Panc1 (cell line): ENCODE measurements at places on chromosomes 5 and 9.

- peak; percentile 22 for DNase-seq
Measured at GRCh38 chr9:110257097-110257841, 962 bp upstream of the TXN start.

GRCh38 chr5:151773951-151774350 is 2.2 kb downstream of the G3BP1 start:
- DNase-seq, result no peak

GRCh38 chr5:142420561-142421227 is 95.9 kb upstream of the SPRY4 start:
- no peak for DNase-seq

DNA sequence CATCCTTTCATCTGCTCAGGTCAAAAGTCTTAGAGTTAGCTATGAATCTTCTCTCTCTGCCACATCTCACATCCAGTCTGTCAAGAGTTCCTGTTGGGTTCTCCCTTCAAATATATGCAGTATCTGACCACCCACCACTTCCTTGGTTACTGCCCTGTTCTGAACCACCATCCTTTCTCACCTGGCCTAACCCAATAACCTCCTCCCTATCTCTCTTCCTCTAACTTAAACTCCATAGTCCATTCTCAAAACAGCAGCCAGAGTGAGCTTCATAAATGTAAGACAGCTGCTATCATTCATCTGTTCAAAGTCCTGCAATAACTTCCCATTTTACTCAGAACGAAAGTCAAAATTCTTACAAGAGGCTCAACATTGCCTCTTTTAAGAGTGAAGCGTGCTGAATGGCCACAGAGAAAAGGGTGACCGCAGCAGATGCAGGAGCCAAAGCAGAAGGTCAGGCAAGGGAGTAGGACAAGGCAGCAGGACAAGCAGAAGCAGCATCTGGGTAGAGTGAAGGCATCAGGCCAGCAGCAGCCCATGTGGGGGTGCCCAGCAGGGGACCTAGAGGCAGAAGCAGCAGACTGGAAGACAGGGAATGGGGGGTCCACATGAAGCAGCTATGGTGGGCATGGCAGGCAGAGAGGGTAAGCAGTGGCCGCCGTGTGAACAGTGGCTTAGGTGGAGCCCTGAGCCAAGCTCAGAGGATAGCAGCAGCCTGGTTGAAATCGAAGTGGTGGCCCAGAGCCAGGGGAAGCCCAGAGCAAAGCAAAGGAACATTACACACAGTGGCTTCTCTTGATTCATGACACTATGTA is 39.3 kb upstream of the CDC42SE2 start:
- DNase-seq, result no peak

DNA sequence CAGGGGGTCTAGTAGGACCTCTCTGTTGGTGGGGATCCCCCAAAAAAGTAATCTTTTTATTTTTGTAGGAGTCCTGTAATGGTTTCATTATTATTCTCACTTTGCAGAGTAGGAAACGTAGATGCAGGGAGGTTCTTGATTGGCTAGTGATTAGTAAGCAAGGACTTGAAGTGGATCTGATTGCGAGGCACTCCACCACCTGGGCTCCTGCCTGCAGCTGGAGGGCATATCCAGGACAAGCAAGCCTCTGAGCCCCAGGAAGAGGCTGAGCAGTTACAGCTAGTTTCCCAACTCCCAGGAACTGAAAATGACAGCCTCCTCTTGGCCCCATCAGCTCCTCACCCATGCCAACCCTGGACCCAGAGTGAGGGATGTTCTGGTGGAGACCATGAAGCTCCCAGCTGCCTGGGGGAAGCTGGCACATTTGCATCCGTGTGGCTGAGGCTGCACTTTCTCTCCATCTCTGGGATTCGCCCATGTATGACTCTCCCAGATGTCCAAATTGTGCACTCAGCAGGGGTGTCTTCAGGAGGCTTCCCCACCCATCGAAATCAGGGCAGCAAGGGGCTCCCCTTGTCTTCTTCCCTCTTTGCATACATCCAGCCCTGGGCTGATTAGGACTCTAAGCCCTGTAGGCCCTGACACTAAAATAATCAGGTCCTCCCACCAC is 10.2 kb downstream of the KCNIP1 start:
- no peak for DNase-seq

DNA sequence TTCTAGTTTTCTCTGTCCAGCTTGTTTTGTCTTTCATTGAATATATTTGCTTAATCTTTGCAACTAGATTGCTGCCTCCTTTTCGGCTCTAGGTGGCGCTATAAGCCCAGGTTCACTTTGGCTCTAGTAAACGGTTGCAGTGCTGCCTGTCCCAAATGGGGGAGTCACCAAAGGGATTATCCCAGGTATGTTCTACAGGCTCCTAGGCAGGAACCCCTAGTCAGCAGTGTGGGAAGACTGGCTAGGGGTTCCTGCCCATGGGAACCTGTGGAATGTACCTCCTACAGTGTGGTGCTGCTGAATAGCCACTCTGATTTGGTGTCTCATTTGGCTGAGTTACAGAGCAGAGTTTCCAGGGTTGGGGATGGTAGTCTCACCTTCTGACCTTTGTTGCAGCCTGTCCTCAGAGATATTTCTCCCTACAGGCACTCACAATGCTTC is 85.2 kb downstream of the ARSB start:
- DNase-seq, result no peak

- DNase-seq, result no peak
Measured at GRCh38 chr5:109956884-109957283, 267.2 kb downstream of the MAN2A1 start.

GRCh38 chr5:90612919-90613318 is 54.3 kb downstream of the ADGRV1 start:
- no peak for DNase-seq

- no peak for DNase-seq
Measured at GRCh38 chr9:36074870-36075532, 38.3 kb downstream of the RECK start.

GRCh38 chr9:14857449-14858305 is 52.6 kb downstream of the FREM1 start:
- no peak for DNase-seq

GRCh38 chr9:90459321-90459720 is 183.3 kb downstream of the DIRAS2 start:
- no peak for DNase-seq

- peak; percentile 1 for DNase-seq
Measured at GRCh38 chr9:85425153-85425611, 316.6 kb downstream of the AGTPBP1 start.

DNA sequence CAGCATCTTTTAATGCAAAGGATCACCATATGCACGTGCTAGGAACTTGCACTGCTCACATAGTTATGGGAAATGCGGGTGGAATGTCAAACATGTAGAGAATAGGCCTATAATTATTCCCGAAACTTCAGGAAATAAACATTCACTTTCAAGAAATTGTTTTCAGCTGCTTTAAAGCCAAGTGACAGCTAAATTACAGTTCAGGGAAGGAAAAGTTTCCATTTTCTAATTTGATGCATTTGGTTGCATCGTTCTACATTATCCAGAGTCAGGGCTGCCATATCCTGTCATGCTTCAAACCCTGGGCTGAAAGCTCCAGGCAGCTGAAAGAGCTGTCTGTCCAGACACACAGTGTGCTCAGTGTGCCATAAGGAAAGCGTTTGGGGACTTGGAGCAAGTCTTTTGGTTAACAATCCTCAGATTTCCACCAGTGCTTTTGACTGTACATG is 518.1 kb downstream of the CSNK1G3 start:
- DNase-seq, result no peak

DNA sequence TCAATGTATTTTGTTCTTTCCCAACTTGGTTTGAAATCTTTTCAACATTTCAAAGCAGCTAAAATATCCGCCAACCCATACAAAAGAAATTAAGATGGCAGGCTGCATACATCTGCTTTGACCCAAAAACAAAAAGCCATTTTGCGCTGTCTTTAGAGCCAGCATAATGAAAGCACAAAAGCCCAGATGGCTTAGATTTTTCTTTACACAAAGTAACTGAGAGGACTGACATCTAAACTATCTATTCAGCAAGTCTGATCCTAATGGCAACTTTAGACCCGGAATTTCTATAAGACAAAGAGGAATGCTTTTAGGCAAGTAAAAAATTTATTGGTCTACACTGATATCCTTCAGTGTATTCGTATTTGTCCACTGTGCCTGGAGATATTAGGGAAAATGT is 86.3 kb downstream of the MYO10 start:
- no peak for DNase-seq

- peak; percentile 33 for DNase-seq
Measured at GRCh38 chr9:137411645-137412380, 11.1 kb downstream of the EXD3 start.

- no peak for DNase-seq
Measured at GRCh38 chr9:129068990-129069861, 11.7 kb upstream of the DOLPP1 start.

- DNase-seq, result no peak
Measured at GRCh38 chr5:9381464-9381863, 164.4 kb downstream of the SEMA5A start.

- no peak for DNase-seq
Measured at GRCh38 chr9:35814106-35814840, 569 bp downstream of the HINT2 start.

DNA sequence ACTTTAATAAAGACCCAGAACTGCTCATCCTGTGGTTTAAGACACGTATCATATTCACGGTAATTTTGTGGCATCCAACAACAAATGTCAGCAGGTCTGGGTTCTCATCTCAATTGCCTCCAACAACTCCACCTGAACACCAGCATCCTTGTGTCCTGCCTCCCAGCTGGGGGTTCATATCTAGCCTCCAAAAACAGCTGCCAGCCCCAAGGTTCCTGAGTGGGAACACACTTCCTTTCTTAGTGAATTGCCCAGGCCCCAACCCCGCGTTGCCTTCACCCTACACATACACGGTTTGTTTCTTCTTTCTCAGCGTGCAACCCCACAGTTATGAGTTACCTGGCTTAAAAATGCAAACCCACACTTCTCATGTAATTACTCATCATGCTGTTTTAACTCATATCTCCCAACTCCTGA is 77.9 kb downstream of the SEMA4D start:
- DNase-seq, result no peak

- DNase-seq, result no peak
Measured at GRCh38 chr9:99226054-99226453, 4.0 kb downstream of the SEC61B start.

GRCh38 chr5:157309796-157310195 is 43.9 kb downstream of the CYFIP2 start:
- no peak for DNase-seq

- DNase-seq, result no peak
Measured at GRCh38 chr5:38284384-38284783, 26.0 kb downstream of the EGFLAM start.

DNA sequence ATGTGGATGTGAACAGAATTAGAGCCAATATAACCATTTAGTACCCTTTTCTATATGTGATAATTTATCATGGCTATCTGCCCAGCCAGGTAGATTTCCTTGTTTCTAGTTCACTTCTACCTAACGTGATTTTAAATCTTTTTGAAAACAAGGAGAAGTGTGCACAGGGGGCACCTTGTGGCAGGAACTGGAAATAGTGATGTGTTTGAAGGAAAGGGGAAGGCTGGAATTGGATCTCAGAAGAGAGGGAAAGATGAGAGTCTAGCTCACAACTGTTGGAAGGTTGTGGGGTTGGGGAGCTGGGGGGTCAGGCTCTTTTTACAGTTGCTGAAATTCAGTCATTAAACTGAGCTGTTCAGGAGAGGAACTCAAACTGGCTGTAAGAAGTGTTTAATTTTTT is 219.5 kb downstream of the KCTD16 start:
- DNase-seq, result no peak

DNA sequence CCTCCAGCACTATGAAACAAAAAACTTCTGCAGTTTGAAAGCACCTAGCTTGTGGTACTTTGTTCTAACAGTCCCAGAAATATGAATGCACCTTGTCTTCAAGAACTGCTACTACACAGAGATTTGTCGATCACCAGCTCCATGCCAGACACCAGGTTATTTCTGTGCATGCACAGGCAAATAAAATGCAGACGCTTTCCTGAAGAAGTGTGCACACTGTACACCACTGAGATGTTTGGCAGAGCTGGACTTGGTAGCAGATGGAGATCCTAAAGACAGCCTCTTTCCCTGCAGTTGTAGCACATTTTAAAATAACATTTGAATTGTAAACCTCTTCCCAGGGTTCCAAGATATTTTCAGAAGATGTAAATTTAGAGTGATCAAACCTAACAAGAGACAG is 730.0 kb downstream of the MTRR start:
- no peak for DNase-seq

- no peak for DNase-seq
Measured at GRCh38 chr9:86836797-86837196, 110.5 kb downstream of the GAS1 start.

DNA sequence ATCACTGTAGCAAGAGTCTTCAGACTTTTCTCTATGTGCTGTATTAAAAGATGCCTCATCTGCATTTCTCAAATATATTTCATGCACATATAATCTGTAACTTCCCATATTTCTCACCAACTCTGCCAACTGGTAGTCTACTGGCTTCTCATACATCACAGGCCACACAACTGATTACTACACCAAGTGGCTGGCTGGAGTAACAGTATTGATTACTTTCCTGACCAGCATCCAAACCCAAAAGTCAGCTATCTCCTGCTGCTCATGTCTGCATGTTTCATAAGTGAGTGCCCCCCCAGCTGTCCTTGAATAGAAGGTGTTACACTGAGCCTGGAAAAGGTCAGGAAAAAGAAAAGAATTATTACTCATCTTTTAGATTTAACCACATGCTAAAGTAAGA is 17.4 kb downstream of the ERCC8 start:
- no peak for DNase-seq

GRCh38 chr5:149680810-149681221 is 49.3 kb upstream of the PPARGC1B start:
- DNase-seq, result no peak

DNA sequence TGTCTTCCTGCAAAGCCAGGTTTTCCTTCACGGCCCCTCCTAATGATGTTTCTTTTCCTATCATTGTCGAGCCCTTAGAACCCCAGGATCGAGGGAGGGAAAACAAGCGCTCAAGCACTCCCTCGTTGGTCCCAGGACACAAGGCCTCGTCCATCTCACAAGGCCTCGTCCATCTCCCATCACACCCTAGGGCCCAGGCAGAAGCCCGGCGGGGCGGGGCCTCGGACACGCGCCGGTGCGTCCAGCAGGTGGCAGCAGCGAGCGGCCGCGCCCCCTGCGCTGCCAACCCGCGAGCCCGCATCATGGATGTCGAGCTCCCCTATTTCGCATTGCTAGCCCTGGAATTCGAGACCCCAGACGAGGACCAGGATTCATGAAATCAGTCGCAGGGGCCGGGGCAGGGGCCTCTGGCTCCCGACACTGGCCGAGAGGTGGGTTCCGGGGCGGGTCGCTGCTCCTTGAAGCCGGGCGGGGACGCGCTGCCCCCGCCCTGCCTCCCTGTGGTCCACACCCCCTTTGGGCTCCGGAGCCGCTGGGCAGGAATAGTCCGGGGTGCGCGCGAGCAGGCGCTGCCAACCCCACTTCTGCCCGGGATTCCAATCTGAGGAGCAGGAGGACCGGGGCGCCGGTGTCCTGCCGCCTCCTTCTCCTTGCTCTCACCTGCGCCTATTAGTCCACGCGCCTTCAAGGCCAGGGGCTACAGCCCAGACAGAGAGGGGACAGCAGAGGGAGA is at the start of gene ABLIM3:
Gene ABLIM3, plus strand, starts transcription at position 270 of the 733 bp plus-strand sequence. CDS start 603 bp downstream, outside the sequence.
- DNase-seq, result no peak

- DNase-seq, result no peak
Measured at GRCh38 chr5:129249886-129250285, 155.3 kb downstream of the ISOC1 start.
